Prostate gland (tissue), 2 donors: ENCODE measurements at places on chromosomes 2 and 18.
A peak's percentile ranks its signal among the peaks of the same experiment; 100 is the strongest.

- no peak for DNase-seq
These were observed 81.5 kb upstream of the RMDN2 start for GRCh38 chr2:37843556-37843955.

DNA sequence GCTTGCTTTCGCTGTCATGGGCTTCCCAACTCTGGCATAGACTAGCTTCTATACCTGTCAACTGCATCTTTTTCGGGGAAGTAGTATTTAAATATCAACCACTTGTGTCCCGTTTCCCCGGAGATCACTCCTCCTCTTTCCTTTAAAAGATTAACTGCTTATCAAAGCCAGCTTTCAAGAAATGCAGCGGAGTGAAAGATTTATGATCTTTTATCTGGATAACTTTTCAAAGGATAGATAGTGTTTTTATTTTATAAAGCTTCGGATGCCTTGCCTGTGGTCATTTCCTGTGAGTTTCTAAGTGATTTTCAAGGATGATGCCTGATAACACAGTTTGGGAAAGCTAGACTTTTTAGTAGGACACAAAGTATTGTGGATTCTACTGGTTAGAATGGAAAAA is 2.9 kb upstream of the IGFBP5 start:
- no peak for DNase-seq

DNA sequence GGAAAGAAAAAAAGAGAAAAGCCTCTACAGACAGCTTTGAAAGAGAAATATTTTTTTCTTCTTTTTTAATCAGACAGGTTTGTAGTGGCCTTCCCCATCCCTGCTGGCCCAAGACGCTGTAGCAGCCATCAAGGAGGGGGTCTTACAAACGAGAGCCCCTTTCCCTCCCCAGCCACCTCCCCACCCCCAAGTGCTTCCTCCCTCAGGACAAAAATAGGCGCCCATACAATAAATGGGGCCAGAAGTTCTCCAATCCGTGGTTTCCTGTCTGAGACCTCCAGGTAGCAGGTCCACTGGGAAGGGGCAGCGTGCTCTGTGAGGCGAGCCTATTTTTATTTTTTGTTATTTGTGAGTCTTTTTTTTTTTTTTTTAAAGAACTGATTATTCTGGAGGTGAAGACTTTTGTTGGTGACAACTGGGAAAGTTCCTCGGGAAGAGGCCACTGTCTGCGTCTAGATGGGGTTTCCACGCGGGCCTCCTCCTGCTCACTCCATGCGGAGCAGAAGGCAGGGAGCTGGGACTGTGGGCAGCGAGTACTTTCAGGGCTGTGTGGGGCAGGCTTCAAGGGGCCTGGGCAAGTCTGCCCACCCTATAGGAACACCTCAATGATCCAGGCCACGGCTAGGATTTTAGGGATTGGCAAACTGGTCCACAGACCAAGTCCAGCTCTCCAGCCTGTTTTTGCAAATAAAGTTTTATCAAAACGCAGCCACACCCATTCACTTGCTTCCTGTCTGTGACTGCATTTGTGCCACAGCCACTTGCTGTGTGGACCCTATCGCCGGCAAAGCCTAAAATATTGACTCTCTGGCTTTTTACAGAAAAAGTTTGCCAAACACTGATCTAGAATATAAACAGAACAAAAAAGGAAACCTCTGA is 139.6 kb downstream of the CTIF start:
- no peak for DNase-seq

- DNase-seq: no peak
These were observed 239.8 kb downstream of the SETBP1 start for GRCh38 chr18:44920441-44920840.

- DNase-seq: no peak
These were observed 54.2 kb downstream of the DLGAP1 start for GRCh38 chr18:4400911-4401310.

GRCh38 chr18:24456549-24456948 is 3.9 kb upstream of the HRH4 start:
- DNase-seq: no peak

GRCh38 chr18:36114251-36114650 is 14.9 kb downstream of the SLC39A6 start:
- DNase-seq: no peak

DNA sequence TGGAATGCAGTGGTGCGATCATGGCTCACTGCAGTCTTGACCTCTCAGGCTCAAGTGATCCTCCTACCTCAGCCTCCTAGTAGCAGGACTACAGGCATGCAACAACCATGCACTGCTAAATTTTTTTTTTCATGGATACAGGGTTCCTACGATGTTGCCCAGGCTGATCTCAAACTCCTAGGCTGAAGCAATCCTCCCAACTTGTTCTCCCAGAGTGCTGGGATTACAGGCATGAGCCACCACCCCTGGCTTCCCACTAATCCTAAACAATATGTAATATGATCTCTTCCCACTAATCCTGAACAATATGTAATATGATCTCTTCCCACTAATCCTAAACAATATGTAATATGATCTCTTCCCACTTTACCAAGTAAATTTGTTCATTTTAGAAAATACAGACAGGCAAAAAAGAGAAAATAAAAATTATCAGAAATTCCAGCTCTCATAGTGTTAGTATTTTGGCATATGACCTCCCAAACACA is 33.7 kb upstream of the C18orf32 start:
- DNase-seq: no peak

- no peak for DNase-seq
These were observed 29.5 kb downstream of the INPP4A start for GRCh38 chr2:98473995-98474780.

GRCh38 chr2:205347899-205348298 is 334.4 kb upstream of the NRP2 start:
- no peak for DNase-seq

DNA sequence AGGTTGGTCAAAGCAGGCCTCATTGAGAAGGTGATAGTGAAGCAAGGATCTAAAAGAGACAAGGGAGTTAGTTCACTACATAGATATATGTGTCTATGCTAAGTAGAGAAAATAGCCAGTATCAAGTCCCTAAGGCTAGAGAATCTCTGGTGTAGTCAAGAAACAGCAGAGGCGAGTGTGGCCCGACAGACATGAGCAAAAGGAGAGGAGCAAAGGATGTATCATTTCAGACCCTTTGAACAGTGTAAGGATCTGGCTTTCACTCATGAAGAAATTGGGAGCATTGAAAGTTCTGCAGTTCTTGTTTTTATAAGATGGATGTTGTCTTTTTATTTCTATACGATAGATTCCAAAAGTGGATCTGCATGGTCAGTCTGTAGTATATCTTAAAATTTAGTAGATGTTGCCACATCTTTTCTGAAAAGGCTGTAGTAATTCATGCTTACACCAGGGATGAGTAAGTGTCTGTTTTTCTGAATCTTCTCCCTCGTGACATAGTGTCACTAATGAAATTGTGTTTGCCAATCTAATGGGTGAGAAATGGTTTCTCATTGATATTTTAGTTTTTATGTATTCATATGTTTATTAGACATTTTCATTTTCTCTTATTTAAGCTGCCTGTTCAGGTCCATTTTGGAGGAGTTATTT is 18.8 kb downstream of the SP100 start:
- DNase-seq: no peak

DNA sequence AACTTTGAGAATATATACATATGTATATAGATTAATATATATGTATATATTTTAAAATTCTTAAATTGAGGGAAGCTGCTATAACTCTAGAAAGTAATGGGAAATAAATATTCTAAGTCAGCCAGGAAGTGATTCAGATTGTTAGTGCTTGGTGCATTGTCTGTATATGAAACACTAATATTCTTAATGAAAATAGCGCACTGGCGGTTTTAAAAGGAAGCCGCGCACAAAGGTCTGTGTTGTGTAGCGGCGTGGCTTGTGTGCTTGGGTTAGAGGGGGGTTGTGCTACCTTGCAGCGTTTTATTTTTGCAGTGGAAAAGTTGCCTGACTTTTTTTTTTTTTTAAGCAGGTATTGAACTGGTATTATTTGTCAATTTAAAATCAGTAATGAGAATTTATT is 11.3 kb downstream of the TSHZ1 start:
- DNase-seq: no peak

DNA sequence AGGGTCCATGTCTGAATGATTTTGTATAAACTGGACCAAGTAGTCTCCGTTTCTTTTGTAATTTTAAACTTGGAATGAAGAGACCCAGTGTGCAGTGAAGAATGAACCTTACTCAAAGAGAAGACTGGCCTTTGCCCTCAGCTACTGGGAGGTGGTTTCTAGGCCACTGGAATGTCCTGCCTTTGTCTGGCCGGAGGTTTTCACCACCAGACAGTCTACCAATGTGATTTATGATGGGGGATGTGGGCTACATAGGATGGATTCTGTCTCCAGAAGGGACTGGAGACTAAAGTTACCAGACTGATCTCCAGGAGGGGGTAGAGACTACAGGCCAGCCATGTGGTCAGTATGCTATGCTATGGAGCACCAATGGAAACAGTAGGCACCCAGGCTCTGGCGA is 42.8 kb upstream of the RAB31 start:
- DNase-seq: no peak

- DNase-seq: no peak
These were observed 204.6 kb downstream of the SH3RF3 start for GRCh38 chr2:109333414-109334210.

DNA sequence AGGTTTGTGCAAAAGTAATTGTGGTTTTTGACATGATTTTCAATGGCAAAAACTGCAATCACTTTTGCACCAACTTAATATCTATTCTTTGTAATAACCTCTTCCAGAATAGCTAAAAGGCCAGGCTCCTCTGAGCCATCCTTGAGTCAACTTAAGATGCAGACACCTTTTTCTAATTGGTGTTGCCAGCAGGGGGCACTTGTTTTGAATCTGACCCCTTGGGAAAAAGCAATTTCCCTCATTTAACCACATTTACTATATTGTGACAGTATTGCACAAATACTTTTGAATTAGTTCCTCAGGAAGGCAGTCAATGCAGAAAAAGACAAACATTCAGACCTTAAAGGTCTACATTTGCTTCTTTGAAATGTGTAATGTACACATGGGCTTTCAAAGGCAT is 78.6 kb upstream of the GALNT5 start:
- no peak for DNase-seq

DNA sequence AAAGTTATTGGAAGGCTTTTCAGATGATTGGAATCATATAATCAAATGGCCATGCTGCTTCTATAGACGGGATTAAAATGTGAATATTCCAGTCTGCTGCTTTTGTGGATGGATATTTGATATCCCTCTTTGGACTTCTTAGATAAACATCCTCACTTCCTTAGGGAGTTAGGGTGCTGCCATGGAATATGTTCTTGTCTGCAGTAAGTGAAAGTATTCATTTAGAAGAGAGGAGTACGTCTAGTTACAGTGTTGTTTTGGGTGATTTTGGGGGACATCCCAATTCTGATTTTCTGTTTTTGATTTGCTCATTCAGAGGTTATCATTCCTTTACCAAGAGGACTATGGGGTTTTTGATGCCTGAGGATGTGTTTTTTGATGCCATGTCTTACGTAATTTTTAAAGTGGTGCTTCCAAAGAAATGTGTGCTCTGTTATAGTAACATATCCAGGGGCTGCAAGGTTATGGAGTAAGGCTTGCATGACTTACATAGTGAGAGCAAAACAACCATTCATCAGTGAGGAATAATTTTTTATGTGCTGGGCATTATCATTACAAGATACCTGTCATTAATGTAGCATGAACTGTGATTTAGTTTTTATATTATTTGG is 33.6 kb downstream of the ASXL3 start:
- no peak for DNase-seq

DNA sequence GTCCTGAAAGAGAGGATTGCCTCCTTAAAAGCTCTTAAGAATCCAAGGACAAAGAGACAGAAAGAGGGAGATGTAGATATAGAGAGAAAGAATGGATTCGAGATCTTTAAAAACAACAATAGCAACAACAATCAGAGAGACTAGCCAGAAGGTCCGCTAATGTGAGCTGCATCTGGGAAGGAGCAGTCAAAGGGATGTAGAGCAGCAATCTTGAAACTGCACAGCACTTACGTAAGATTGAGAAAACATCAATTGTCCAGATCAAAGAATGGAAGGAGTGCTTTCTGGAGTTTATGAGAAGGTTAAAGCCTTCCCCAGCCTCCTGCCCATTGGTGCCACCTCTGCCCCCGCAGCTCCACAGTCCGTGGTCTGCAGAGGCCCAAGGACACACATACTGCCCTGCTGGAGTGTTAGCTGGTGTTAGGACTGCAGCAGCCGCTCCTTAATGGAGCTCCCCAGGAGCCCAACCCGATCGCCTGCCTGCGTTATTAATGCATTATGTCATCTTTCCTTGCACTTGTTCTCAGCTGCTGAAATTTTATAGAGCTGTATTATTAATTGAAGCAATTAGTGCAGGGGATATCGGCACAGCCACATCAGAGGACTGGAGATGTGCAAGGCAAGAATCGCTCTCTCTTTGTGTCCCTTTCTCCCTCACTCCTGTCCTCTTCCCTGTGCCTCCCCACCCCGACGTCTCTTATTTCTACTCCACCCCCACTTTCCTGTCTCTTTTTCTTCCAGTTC is 94.2 kb upstream of the STPG4 start:
- DNase-seq: no peak

DNA sequence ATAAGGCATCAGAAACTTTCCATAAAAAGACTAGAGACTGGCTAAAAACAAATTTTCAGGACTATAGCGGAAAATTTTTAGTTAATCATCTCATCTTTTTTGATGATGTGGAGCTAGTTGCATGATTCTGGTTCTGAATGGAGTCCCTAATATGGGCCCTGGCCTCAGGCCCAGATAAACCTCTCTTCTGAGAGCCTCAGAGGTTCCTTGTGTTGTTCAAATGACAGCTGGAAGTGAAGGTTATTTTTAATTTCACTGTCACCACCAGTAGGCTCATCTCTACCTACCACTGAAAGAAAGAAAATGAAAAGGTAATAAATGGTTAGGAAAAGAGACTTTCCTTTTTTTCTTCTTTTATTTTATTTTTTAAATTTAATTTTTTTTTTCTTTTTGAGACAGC is 75.9 kb downstream of the EVA1A start:
- DNase-seq: no peak

DNA sequence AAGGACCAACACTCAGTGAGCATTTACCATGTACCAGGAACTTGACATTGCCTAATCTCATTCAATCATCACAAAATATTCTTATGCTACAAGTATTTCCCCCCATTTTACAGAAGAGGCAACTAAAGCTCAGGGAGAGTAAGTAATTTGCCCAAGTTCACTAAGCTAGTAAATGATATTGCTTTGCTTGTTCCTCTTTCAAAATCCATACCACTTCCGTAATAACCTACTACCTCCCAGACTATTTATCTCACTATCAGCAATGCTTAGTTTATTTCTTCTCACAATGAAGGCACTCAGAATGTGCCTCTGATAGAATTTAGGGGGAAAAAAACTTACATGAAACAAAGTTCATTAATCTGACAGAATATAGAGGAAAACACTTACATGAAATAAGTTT is 1070.9 kb upstream of the FANCL start:
- DNase-seq: no peak

DNA sequence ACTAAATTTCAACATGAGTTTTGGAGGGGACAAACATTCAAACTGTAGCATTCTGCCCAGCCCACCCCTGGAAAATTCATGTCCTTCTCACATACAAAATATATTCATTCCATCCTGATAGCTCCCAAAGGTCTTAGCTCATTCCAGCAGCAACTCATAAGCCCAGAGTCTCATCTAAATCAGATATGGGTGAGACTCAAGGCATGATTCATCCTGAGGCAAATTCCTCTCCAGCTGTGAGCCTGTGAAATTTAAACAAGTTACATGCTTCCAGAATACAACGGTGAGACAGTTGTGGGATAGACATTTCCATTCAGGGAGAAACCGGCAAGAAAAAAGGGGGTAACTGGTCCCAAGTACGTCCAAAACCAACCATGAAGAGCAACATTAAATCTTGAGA is 43.5 kb upstream of the FAHD2A start:
- DNase-seq: no peak

GRCh38 chr18:13500869-13501542 is 225.4 kb downstream of the FAM210A start:
- DNase-seq: peak; percentile 87
